ENCODE measurements at places on chromosomes 12 and 14.

DNA sequence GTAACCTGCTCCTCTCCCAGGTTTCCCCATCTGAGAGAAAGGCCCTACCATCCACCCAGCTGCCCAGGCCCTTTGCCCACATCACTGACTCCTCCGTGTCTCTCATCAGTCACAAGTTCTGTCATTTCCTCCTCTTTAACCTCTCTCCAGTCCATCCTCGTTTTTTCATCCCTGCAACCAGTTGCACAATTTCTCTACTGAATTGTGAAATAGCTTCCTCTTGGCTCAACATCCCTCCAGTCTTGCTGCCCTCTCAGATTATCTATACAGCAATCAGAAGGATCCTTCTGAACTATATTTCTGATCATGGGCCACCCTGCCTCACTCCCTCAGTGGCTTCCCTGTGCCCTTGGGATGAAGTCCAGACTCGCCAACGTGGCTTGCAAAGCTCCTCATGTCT is 6.8 kb downstream of the FAM161B start:
- DNase-seq: no peak

DNA sequence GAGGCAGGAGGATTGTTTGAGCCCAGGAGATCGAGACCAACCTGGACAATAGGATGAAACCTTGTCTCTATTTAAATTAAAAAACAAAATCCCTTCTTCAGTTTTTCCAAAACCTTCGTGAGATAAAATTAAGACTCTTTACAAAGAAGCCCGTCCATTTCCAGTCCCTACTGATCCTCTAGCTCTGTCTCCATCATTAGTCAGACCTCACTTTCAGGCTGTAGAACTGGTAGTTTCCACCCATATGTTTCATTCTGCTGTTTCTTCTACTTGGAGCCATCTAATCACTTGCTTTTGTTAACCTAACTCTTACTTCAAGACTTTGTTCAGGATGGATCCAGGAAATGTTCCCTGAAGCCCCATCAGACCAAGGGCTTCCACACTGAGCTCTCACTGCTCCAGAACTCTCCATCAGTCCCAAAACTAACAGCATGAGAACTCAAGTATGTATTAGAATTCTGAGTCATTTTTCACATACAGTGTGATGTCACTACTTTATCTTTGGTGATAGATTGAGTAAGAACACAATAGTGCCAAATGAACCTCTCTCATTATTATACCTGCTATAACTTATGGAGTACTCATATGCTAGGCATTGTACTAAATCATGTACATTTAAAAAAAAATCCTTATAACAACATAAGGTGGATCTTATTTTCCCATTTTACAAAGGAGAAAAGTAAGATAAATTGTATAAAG is 90.8 kb downstream of the PRICKLE1 start:
- DNase-seq: no peak

DNA sequence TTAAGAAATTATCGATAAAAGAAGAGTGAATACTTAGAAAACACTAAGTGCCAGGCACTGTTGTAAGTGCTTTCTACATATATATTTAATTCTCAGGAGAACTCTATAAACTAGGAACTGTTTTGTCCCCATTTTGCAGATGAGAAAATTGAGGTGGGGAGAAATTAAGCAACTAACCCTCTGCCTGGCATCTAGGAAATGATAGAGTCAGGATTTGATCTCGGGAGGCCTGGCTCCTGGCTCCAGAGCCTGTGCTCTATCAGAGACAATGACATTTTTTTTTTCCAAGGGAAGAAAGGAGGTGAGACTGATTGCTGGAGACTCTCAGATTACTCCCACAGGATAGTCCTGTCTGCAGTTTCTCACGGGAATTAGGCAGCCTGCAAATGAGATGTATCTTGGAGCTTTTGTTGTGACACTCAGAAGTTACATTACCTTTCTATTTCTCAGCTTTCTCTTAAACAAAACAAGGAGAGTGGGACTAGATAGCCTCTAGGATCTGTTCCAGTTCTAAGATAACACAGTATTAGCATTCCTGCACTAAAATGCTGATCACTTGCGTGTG is 1.4 kb upstream of the FAM234B start:
- DNase-seq: no peak

DNA sequence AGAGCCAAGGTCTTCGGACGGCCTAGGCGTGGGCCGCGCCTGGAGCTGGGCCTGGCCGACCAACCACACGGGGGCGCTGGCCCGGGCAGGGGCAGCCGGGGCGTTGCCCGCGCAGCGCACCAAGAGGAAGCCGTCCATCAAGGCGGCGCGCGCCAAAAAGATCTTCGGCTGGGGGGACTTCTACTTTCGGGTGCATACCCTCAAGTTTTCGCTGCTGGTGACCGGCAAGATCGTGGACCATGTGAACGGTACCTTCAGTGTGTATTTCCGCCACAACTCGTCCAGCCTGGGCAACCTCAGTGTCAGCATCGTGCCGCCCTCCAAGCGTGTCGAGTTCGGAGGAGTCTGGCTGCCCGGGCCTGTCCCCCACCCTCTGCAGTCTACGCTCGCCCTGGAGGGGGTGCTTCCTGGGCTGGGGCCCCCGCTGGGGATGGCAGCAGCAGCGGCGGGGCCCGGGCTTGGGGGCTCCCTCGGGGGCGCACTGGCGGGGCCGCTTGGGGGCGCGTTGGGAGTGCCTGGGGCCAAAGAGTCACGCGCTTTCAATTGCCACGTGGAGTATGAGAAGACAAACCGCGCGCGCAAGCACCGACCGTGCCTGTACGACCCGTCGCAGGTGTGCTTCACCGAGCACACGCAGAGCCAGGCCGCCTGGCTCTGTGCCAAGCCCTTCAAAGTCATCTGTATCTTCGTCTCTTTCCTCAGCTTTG is 4.4 kb upstream of the SHMT2 start:
- DNase-seq: no peak

- peak; percentile 13 for DNase-seq
These were observed 3.3 kb upstream of the SLC4A8 start for GRCh38 chr12:51421266-51421884.

DNA sequence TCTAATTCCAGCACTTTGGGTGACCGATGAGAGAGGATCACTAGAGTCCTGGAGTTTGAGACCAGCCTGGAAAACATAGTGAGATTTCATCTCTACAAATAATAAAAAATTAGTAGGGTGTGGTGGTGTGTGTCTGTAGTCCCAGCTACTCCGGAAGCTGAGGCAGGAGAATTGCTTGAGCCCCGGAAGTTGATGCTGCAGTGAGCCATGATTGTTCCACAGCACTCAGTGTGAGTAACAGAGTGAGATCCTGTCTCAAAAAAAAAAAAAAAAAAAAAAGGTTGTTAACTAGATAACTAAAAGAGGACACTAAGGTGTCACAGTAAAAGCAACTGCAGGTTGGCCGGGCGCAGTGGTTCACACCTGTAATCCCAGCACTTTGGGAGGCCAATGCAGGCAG is 121.3 kb upstream of the MAX start:
- DNase-seq: no peak

DNA sequence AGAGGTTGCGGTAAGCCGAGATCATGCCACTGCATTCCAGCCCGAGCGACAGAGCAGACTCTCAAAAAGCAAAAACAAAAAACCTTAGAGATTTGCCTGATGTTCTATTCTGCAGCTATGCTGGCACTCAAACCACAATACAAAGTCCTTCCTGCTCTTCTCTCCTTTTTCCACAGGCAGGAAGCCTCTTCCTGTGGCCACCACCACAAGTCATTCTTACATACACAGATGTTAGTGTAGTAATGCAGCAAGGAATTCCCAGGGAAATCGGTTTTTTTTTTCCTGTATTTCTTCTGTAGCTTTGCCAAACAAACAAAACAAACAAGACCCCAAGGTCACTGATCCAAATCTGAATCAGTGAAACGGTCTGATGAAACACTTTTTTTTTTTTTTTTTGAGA is 104.3 kb downstream of the FIGNL2 start:
- DNase-seq: no peak

DNA sequence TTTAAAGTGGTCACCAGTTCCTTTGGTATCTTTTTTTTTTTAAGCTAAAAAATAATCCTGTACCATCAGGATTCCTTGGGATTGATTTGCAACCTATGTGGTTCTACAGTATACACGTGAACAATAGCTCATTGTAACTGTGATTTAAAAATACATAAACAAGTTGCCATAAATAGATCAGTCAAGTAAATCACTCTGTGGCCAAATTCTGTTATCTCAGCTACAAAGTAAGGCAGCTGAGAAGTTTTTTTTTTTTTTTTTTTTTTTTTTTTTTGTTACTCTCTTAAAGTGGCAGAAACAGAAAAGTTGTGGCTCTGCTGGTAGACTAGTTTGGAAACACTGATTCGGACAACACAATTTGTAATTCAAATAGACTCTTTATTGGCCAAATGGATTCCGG is 104.5 kb downstream of the PRICKLE1 start:
- no peak for DNase-seq

GRCh38 chr14:36057452-36058116 is 118.9 kb downstream of the PTCSC3 start:
- no peak for DNase-seq

DNA sequence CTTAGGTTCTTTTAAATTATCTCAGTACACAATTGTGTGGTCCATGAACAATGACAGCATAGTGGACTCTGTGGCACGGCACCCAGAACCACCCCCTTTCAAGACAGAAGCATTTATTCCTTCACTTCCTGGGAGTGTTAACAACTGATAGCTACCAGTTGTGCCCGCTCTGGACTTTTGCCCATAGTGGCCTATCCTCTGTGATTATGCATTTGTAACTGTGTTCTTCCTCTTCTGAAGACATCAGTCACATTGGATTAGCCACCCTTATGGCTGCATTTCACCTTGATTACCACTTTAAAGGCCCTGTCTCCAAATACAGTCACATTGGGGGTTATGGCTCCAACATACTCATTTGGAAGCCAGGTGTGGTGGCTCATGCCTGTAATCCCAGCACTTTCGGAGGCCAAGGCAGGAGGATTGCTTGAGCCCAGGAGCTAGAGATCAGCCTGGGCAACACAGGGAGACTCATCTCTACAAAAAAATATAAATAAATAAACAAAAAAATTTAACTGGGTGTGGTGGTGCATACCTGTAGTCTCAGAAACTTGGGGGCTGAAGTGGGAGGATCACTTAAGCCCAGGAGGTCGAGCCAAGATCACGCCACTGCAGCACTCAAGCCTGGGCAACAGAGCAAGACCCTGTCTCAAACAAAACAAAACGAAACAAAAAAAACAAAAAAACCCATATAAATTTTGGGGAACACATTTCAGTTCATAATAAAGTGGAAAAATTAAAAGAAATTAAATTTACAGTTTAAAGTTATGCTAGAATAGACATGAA is 27.6 kb upstream of the PHC1 start:
- DNase-seq: no peak

- DNase-seq: no peak
These were observed 30.7 kb downstream of the PXN start for GRCh38 chr12:120234643-120235368.

DNA sequence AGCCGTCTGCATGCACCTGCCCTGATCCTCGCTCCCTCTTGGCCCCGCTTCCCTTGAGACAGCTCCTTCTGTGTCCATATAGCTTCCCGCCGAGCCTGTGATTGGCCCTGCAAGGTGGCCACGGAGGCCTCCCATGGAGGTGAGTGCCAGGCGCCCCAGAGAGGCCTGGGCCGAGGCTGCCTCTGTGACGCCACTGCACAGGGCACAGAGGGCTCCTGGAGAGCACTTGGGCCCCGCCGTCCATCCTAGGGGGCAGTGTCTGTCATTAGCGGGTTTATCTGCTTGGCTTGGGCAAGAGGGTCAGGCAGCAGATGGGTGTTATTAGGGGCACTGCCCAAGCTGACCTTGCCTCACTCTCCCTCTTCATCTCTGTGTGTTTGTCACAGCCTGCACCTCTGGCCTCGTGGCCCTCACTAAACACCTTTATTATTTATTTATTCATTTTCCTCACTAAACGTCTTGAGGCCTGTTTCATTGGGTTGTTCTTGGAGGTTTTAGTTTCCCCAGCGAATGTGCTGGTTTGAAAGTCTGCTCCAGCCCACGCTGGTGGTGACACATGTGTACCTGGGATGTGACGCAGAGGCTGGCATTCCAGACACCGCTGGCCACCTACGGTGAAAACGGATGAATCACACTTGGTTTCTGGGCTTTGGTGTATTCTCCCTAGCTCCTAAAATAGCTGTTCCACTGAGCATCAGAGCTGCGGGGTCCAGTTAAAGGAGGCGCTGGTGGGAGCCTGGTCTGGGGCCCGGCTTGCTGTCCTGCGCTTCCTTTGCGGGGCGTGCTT is 5.9 kb downstream of the ZFYVE21 start:
- peak; percentile 25 for DNase-seq

- DNase-seq: no peak
These were observed 35.7 kb downstream of the RTL1 start for GRCh38 chr14:100867631-100868315.

DNA sequence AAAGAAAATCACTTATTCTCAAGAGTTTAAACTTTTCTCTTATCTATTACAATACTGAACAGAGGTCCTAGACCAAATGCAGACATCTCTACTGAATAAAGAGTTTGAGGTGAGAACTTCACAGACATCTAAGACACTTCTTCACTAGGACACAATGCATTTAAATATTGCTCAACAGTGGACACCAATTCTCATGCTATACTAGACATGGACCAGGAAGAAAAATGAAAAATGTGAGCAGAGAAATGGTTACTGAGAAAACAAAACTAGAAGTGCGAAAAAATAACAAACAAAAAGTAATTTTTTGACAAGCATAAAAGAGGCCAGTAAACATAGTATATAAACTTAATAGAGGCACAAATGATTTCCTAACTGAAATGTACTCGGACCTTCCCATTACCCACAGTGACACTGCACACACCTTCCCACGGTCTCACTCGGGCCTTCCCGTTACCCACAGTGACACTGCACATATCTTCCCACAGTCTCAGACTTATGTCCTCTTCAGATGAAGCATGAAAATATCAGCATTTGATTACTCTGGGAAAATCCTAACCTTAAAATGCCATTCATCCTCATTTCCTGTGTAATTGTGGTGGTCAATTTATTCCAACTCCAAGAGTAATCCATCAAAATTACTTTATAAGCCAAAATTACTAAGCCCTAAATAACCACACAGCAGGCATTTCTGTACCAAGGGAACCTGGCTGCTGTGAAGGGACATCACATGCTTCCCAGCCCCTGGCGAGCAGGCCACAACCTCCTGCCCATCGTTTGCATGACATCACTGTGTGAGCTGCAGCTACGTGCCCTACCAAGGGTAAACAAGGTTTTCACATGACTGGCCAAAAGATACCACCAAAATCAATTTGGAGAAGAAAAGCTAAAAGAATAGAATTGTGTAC is 6.4 kb downstream of the SLC15A4 start:
- no peak for DNase-seq

- no peak for DNase-seq
These were observed 49.1 kb downstream of the B4GALNT3 start for GRCh38 chr12:508795-509194.

- DNase-seq: no peak
These were observed 63.0 kb downstream of the TMEM121 start for GRCh38 chr14:105589161-105589925.

- DNase-seq: no peak
These were observed 43.8 kb downstream of the EVL start for GRCh38 chr14:100108840-100109593.

- no peak for DNase-seq
These were observed 18.7 kb downstream of the FOXG1 start for GRCh38 chr14:28785096-28785952.
